ENCODE measurements at places on chromosomes 7 and 10. TPM values are rescaled to one million over a fixed set of nuclear protein-coding genes. Genes with fewer than 3 reads are reported as not detected.

DNA sequence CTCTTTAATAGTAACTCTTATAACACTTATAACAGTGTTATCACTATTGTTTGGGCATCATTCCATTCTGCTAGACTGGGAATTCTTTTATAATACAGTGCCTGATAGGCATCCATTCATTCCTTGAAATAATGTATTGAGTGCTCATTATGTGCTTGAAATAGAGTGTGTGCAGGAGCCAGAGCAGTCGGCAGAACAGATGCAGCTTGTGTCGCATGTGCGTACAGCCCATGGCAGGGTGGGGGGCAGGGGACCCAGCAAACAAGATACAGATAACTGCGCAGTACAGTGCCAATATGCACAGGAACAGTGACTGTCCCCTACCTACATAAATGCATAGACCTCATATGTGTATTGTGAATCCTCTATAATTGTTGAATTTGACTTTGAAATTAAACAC lies 99.3 kb downstream of the KAT6B start:
- no peak for DNase-seq

- no peak for DNase-seq
These were observed 472.6 kb downstream of the PLXNA4 start for GRCh38 chr7:132103718-132104117.

GRCh38 chr7:42720012-42720411 lies 191.9 kb downstream of the C7orf25 start:
- no peak for DNase-seq

DNA sequence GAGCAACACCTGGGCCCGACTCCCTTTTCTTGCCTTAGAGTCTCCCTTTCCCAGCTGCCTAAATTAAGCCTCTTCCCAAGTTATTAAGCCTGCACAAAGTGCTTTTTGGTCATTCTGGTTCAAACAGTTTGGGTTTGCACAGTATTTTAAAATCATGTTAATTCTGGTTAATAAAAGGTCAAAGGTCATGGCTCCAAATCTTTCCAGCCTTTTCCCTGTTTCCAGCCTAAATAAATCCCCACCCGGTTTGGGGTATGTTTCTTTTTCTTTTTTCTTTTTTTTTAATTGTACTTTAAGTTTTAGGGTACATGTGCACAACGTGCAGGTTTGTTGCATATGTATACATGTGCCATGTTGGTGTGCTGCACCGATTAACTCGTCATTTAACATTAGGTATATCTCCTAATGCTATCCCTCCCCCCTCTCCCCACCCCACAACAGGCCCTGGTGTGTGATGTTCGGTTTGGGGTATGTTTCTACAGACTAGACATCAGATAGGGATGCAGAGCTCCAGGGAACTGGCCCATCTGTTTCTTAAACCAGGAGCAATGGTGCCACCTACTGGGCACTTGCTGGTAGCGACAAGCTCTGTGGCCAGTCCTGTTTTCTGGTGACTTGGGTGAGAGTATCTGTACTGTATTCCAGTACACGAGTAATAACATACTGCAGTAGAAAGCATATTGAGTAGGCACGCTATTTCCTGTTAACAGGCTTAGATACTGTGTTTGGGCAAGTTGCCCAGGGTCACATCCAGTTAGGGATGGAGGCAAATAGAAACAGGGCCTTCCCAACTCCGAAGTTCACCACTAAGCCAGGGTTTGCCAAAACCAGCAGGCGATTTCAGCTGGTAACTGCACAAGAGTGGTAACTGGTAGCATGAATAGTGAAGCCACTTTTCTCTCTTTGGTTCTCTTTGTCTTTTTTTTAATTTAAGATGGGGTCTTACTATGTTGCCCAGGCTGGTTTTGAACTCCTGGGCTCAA lies 60.6 kb upstream of the TRIM8 start:
- peak; percentile 84 for DNase-seq

DNA sequence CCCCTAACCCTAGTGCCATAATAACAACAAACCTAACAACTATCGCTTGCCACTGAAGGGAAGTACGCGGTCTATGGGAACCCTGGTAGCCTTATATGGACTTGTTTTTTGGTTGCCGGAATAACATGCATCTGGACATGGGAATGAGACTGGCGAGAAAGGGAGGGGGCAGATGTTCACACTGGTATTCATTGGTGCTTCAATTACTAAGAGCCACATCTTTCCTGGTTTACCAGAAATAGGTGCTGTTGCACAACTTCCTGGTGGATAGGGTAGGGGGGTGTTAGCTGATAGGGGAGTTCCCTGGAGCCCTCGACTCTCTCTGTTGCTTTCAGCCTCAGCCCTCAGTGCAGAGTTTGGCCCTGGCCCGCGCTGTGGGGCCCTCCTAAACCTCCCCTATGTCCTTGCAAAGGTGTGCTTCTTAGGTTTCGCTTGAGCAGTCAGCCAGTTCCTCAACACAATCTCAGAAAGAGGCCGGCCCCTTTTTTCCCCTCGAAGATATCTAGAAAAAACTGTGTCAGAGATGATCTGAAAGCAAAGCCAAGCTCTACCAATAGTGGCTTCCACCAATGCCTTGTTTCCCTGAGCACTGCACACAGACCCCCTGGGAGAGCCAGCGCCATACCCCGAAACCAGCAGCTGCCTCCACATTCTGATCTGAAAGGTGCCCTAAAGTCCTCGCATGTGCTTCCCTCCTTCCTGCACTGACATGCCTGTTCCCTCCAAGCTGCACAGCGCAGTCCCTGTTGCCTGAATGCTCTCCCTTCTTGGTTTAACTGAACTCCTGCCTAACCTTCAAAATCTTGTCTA lies 13.5 kb downstream of the TBXAS1 start:
- DNase-seq = no peak

DNA sequence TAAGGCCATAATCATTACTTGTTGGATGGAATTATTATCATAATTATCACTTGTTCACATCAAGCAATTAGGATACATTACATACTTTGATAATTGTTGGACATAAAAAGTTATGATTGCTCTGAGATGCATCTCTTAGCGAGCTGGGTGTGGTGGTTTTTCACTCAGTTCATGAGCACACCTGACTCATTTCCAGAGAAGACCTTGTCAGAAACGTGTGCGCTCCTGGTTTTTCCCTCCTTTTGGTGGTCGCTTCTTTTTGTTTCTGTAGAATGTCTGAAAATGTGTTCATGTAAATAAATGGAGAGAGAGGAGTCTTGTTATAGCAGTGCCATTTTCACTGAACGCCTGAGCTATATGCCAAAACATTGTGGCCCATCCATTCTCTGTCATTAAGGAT lies 141.3 kb downstream of the PAXIP1 start:
- DNase-seq = no peak

GRCh38 chr7:8436965-8437364 lies 3.6 kb downstream of the NXPH1 start:
- DNase-seq = no peak

- no peak for DNase-seq
These were observed 68.5 kb upstream of the SVIL start for GRCh38 chr10:29703271-29703670.

- DNase-seq = no peak
These were observed 48.4 kb upstream of the PLXDC2 start for GRCh38 chr10:19767876-19768275.

GRCh38 chr10:78973901-78974616 lies 94.7 kb upstream of the ZMIZ1 start:
- DNase-seq = peak; percentile 72

- DNase-seq = no peak
These were observed 11.1 kb downstream of the ING3 start for GRCh38 chr7:120961638-120962173.

DNA sequence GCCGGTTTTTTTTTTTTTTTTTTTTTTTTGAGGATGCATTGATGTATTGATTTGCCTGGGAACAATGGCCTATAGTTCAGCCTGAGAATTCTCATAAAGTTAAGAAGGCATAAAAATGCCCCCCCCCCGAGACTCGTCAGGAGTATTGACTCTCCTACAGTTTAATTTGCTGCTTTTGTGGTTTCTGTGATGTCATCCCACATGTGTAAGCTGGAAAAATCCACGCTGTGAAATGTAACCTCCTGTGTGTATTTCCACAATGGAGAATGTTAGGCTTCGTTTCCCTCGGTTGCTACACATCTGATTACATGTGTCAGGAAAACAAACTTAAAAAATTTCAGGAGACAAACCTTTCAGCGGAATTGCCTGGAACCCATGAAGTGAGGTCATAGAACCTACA lies 117.9 kb downstream of the FANK1 start:
- no peak for DNase-seq

GRCh38 chr10:132229096-132229495 lies 42.3 kb downstream of the DPYSL4 start:
- no peak for DNase-seq

The INA gene
- 5.8 TPM for total RNA-seq

The MAGI2 gene
- total RNA-seq = 37.4 TPM

The NRF1 gene
- total RNA-seq = 23.9 TPM

The STMP1 gene
- 36.7 TPM for total RNA-seq

The EIF4EBP2 gene
- total RNA-seq = 52.1 TPM

The TAS2R3 gene
- total RNA-seq = 7.5 TPM

The TMEM213 gene
- not detected for total RNA-seq
